Activated naive CD4-positive, alpha-beta T cell treated with anti-CD3 and anti-CD28 coated beads, Interleukin-2, amount 10 ng/mL, durations not matched to agents 7 days and 5 days (primary cell): ENCODE measurements at places on chromosomes 1 and 21.

DNA sequence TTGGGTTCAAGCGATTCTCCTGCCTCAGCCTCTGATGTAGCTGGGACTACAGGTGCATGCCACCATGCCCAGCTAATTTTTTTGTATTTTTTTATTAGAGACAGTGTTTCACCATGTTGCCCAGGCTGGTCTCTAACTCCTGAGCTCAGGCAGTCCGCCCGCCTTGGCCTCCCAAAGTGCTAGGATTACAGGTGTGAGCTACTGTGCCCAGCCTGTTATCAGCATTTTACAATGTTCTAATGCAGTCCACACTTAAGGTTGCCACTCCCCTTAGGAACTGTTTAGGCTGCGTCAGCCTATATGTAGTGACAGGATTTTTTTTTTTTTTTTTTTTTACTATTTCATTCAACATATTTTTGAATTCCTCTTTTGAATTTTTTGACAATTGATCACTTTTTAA lies 30.2 kb downstream of the AGPAT3 start:
- no peak for DNase-seq

GRCh38 chr1:95582191-95582590 lies 348.2 kb downstream of the RWDD3 start:
- DNase-seq, result no peak

DNA sequence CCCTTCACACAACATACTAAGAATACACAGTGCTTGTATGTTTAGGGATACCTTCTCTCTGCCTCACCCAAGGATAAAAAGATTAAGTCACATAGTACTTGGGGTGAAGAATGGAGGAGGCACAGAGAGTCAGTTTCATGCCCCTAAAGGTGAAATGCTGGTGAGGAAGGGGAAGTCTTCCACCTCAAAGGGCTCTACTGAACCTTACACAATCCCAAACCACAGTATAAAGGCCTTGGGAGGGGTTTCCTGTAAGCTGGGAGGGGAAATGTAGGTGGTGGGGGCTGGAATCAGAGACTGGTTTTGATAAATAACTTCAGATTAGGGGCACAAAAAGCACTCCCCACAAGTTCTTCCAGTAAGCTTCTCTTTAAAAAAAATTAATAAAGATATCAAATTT lies 3.5 kb downstream of the MINDY1 start:
- DNase-seq, result no peak

DNA sequence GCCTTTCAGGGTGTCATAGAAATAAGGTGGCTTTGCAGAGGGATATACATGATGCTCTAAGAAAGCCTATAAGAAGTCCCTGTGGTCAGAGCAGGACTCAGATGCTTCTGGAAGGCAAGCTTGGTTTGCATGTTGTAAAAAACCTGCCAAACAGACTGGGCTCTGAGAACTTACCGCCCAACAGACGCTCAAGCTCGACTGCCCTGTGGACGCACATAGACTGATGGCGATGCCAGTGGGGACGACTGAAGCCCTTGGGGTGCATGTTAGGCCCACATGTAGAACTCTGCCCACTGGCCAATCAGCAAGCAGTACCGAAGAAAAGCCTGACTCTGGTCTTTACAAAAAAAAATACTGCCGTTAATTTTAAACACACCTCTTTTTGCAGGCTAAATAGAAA lies 133.8 kb downstream of the NAV1 start:
- DNase-seq, result no peak

- DNase-seq, result no peak
Observed at GRCh38 chr1:5311634-5312292, 657.4 kb downstream of the AJAP1 start.

GRCh38 chr1:40140211-40140973 lies 20.8 kb upstream of the RLF start:
- DNase-seq, result no peak

- DNase-seq, result no peak
Observed at GRCh38 chr21:32612999-32613337, 791 bp upstream of the CFAP298 start.

DNA sequence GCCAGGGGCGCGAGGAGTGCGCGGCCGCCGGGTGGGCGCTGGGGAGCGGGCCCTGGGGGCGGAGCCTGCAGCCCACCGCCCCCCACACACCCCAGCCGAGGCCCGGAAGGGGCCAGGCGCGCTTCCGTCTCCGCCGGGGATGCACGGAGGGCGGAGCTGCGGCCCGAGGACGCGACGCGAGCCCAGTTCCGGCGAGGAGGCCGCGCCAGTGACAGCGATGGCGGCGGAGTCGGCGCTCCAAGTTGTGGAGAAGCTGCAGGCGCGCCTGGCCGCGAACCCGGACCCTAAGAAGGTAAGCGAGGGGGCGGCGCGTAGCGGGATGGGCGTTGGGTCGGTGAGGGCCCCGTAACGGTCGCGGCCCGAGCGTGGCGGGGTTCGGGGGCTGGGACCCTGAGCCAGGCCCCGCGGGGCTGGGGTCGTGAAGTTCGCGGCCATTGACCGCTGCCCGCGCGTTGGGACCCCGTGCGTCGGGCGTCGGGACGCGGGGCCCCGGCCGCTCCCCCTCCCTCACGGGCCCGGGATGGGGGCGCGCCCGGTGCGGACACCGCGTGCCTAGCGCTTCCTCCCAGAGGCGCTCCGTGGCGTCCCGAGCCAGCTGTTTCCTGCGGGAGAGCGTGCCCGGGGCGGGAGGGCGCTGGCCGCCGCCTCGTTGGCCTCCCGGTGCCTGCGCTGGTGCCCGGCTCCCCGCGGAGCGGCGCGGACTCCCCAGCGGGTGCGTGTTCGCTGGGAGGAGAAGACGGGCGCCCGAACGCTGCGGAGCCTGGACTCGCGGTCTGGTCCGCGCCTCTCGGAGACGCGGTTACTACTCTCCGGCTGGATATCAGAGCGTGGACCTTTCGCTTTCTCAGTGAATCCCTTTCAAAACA lies at the start of gene ELOA:
ELOA (plus strand) TSS at position 185 of the 866 bp plus-strand sequence; CDS start at position 218, 33 bp downstream.
- peak; percentile 88 for DNase-seq

DNA sequence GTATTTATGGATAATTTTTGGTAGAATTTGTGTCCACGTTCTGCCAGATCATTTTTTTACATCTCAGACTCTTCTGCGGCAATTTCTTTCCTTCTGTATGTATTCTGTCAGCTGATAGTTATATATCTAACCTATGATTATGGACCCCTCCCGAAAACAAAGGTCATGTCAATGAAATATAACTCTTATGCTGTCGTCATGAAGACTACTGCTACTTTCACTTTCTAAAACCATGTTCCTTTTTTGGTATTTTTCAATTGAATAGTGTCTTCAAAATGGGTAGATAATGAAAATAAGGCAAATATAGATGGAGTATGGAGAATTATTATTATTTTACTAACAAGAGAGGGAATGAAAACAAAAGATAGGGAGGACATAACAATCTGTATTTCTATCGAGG lies 3.2 kb downstream of the ANGPTL1 start:
- no peak for DNase-seq
